ENCODE measurements at places on chromosomes 11 and 22.
A peak's percentile ranks its signal among the peaks of the same experiment; 100 is the strongest.

- no peak for DNase-seq
Observed at GRCh38 chr11:70619591-70619990, 221.3 kb downstream of the CTTN start.

GRCh38 chr11:76699451-76700091, 29.0 kb upstream of the LRRC32 start:
- DNase-seq = no peak

DNA sequence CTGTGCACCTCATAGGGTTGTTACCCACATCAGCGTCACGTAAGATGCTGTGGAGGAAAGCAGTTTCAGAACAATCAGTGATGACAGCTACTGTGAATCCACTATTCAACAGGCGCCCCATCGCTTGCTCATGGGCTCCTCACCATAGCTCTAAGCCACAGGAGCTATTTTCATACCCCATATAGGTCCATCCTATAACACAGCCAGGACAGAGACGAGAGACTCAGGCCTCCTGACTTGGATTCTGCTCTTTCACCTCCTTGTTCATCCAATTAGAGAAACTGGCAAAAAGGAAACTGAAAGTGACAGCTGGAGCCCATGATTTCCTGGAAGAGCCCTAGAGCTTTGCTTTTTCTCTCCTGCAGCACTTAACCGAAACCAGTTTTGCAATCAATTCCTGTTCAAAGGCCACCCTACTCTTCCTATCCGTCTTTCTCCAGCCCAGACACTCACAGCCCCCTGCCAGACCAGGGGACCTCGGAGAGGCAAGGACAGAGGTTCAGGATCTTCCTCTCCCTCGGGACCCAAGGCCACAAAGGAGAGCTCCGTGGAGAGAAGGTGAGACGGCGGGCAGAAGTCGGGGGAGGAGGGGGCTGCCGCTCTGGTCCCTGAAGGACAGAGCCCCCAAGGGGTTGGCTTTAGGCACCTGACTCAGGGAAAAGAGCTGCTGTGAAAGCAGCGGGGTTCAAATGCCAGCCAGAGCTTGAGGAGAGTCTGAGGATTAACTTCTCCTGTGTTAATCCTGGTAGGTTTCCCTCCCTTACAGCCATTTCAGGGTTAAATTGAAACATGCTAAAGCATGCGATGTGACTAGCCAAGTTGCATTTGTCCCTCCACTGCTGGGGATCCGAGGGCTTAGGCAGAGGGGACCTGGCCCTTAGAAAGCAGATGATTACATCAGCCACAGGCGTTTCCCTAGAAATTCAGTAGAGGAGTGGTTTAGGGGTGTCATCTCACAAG, at the start of gene APOL6:
TSS of gene APOL6 (plus strand) at position 381 of the 960 bp plus-strand sequence. CDS start 7,980 bp downstream, outside the sequence.
- peak; percentile 17 for DNase-seq

- DNase-seq = no peak
Observed at GRCh38 chr22:19352766-19353165, 61.2 kb upstream of the CLTCL1 start.

GRCh38 chr11:67270256-67271204, 4.3 kb downstream of the GRK2 start:
- DNase-seq = no peak

- peak; percentile 37 for DNase-seq
Observed at GRCh38 chr11:46529095-46529905, 64.5 kb downstream of the AMBRA1 start.

DNA sequence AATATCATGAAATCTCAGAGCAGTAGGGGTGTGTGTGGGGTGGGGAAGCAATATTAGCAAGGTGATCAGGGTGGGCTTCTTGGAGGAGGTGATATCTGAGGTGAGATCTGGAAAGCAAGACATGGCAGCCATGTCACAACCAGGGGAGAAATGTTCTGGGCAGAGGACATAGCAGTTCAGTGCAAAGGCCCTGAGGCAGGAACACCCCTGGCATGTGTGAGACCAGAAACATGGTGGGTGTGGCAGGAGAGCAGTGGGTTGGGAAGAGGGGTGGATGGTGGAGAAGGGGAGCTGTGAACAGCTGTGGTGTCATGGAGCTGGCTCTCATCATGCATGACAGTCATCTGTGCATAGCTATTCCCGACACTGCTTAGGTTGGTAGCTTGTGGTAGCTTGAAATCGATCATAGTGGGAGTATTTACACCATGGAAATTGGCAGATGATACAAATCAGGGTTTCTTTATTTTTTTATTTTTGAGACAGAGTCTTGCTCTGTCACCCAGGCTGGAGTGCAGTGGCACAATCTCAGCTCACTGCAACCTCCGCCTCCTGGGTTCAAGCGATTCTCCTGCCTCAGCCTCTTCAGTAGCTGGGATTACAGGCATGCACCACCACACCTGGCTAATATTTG, 17.9 kb upstream of the MPPED1 start:
- no peak for DNase-seq

- DNase-seq = no peak
Observed at GRCh38 chr11:60867871-60868681, 734 bp downstream of the ZP1 start.

DNA sequence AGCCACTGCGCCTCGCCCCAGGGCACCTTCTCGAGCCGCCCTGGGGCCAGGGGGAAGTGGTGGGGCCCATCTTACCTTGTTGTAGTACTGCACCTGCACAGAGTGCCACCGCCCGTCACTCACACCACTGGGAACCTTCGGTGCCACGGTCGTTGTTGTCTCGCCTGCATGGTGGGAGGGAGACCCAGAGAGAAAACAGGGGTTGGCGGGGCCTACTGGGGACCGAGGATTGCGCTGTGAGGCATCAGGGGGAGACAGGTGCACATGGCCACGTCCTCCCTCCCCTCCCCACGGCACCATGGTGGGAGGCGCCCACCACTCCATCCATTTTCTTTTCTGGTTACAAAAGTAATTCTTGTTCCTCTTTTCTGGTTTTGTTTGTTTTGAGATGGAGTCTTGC, 97.8 kb downstream of the TRMU start:
- DNase-seq = no peak

- DNase-seq = no peak
Observed at GRCh38 chr22:42785706-42786499, 65.2 kb upstream of the A4GALT start.

DNA sequence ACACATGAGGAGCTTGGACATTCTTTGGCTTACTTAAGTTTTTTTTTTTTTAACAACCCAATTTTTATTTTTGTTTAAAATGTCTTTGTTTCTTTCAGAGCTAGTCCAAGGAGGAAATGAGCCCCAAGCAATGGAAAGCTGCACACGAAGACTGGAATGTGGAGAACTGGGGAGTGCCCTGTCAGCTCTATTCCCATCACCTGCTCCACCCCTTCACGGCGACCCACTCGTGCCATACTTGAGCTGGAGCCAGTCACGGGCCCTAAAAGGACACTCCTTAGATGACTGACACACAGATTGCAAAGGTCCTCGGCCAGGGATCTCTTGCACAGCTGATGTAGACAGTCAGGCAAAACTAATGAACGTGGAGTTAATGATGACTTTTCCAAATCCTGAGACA, 10.6 kb upstream of the SLC25A18 start:
- DNase-seq = no peak

DNA sequence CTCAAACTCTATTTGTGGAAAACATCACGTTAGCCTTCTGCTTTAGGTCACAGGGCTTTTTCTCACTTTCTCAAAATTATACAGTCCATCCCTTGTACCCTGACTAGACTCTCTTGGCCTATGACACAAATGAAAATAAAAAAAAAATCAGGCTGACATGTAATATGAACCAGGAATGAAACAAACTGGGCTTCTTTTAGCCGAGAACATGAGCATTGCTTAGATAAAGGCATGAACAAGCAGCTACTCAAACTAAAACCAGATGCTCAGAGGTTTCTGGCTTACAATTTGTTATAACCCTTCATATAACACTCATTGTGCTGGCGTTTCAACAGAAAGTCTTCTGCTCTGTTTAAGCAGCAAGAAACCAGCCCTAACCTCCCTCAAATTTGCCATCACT, 265.5 kb upstream of the NARS2 start:
- DNase-seq = no peak

GRCh38 chr22:27982106-27982505, 63.0 kb upstream of the PITPNB start:
- no peak for DNase-seq

DNA sequence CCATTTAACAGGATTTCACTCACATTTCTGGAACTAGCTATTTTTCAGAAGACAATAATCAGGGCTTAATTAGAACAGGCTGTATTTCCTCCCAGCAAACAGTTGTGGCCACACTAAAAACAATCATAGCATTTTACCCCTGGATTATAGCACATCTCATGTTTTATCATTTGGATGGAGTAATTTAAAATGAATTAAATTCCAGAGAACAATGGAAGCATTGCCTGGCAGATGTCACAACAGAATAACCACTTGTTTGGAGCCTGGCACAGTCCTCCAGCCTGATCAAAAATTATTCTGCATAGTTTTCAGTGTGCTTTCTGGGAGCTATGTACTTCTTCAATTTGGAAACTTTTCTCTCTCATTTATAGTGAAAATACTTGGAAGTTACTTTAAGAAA, 9.2 kb downstream of the PRSS23 start:
- no peak for DNase-seq

DNA sequence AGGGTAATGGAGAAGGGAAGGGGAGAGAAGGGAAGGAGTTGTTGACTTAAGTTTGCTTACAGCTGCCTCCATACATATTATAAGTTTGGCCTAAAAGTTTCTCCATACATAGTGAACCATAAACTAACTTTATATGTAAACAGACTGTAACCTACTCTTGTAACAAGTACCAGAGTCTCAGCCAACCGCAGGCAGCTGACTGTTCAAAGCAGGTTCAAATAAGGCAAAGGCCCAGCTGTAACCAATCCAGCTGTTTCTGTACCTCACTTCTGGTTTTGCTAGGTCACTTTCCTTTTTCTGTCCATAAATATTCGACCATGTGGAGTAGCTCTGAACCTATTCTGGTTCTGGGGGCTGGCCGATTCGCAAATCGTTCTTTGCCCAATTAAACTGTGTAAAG, 591.2 kb downstream of the INSC start:
- no peak for DNase-seq

GRCh38 chr22:45692549-45692948, 20.9 kb downstream of the ATXN10 start:
- no peak for DNase-seq

GRCh38 chr22:46902998-46903916, 140.8 kb downstream of the TBC1D22A start:
- no peak for DNase-seq

DNA sequence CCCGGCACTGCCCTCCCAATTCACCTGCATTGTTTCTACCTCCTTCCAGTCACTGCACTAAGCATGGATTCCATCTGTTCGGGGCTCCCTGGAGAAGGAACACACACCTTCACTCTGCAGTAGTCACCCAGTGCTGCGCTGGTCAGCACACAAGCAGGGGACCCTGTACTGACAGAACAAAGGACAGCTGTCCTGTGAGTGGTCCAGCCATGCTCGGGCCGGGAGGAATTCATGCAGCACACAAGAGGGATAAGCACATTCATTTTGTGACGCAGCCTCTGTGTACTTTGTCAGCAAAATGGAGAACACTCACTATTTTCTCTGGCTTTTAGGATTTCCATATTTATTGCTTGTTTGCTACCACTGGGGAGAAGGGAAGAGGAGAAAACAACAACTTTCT, 167.3 kb downstream of the NTM start:
- DNase-seq = no peak

DNA sequence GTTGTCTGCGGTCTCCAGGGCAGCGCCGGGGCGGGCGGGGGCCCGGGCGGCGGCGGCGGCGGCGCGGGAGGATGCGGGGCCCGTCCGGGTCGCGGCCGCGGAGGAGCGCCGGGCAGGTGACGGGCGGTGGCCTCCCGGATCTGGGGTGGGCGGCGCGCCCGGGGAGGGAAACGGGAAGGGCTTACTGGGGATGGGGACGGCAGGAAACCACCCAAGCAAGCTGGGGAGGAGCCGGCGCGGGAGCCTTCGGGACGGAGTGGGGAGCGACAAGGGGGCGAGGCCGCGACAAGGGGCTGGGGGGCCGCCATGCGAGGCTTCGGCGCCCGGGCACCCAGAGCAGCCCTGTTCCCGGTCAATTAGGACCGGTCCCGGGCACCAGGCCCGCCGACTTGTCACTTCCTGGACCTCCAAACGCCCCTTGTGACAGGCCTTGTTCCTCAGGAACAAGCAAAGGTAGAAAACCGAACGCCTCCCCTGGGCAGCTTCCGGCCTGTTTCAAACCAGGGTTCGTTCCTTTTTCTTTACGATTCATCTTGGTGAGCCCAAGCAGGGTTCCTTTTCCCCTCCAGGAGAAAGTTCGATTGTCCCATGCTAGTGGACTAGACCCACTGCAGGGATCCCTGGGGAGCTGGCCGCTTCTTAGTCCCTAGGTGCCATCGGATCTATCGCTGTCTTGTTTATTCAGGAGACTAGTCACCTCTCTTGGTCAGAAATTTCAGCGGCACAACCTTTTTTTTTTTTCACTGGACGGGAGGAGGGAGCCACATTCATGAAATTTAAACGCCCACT, 492 bp downstream of the JHY start:
- peak; percentile 10 for DNase-seq

GRCh38 chr11:130603335-130603906, 155.0 kb downstream of the ADAMTS15 start:
- DNase-seq = no peak

GRCh38 chr22:35761037-35761436, 43.4 kb downstream of the APOL5 start:
- no peak for DNase-seq

GRCh38 chr11:20311444-20311843, 52.1 kb upstream of the HTATIP2 start:
- no peak for DNase-seq

GRCh38 chr11:113159988-113160807, 154.2 kb upstream of the TTC12 start:
- DNase-seq = no peak

GRCh38 chr11:9158898-9159391, 67.5 kb upstream of the SCUBE2 start:
- DNase-seq = no peak

GRCh38 chr11:61973476-61974162, 6.2 kb upstream of the FTH1 start:
- no peak for DNase-seq

GRCh38 chr11:128879817-128880216, 11.3 kb upstream of the KCNJ5 start:
- DNase-seq = no peak

DNA sequence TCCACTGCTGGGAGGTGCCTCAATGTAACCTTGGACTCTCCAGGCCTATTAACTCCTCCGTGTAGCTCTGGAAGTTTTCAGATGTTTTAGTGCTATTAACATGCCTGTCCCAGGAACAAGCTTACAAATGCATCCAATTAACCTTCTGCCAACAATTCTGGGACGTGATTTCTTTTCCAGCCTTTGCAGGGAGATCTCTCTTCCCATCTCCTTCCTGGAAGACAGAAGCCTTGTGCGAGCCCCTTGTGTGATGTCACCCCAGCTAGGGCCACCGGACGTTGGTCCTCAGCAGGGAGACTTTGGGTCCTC, 47.7 kb upstream of the SYT7 start:
- no peak for DNase-seq

GRCh38 chr11:126318574-126319373, 14.9 kb downstream of the DCPS start:
- DNase-seq = no peak

GRCh38 chr11:28505232-28505631, 397.0 kb downstream of the METTL15 start:
- no peak for DNase-seq

Data from stimulated activated CD8-positive, alpha-beta memory T cell treated with anti-CD3 and anti-CD28 coated beads, Interleukin-7, amount 100 ng/mL, for 1 hour (primary cell).